Esophagus muscularis mucosa (tissue), 4 donors: ENCODE measurements at places on chromosomes 3 and 15. TPM values are rescaled to one million over a fixed set of nuclear protein-coding genes. Genes with fewer than 3 reads are reported as not detected.

- H3K27ac ChIP-seq, result no peak overlapping the region
- peaks cover 35% of the 10 kb centered on the region for H3K36me3 ChIP-seq
- H3K4me3 ChIP-seq, result no peak overlapping the region
- no peaks in the 10 kb centered on the region for H3K27me3 ChIP-seq
- DNase-seq, result no peak
Measured at GRCh38 chr15:73305331-73306211, 63.2 kb downstream of the HCN4 start.

GRCh38 chr3:51729042-51729633, 22.3 kb downstream of the GRM2 start:
- H3K4me1 ChIP-seq, result no peaks in the 10 kb centered on the region
- no peak overlapping the region for H3K4me3 ChIP-seq
- no peaks in the 10 kb centered on the region for H3K36me3 ChIP-seq
- no peak overlapping the region for H3K27ac ChIP-seq
- DNase-seq, result no peak

CCR8 gene
- not detected for total RNA-seq

GRCh38 chr15:49286649-49287404, 116.8 kb downstream of the GALK2 start:
- H3K4me1 ChIP-seq, result no peaks in the 10 kb centered on the region
- H3K27me3 ChIP-seq, result no peaks in the 10 kb centered on the region
- H3K27ac ChIP-seq, result no peak overlapping the region
- no peak for DNase-seq
- no peak overlapping the region for H3K4me3 ChIP-seq
- H3K36me3 ChIP-seq, result peaks cover 21% of the 10 kb centered on the region

OCA2 gene
- 0.26 TPM for total RNA-seq

DNA sequence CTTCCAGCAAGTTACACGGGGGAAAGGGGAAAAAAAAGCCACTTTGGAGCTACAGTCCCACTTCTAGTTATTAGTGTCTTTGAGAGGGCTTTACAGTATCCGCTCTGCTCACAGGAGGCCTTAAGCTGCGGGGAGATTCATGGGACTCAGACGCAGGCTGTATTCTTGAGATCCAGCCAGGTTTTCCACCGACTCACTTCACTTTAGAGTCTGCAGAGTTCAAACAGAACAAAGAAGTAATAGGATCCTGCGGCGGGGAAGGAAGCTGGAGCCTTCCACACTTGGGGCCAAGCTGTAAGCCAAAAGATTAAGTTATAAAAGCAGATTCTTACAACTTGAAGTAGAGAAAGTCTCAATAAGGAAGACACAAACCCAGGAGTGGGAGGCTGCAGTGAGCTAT, 60.2 kb upstream of the FAM174B start:
- no peaks in the 10 kb centered on the region for H3K36me3 ChIP-seq
- peaks cover 18% of the 10 kb centered on the region for H3K4me1 ChIP-seq
- no peaks in the 10 kb centered on the region for H3K27me3 ChIP-seq
- no peak overlapping the region for H3K4me3 ChIP-seq
- no peak for DNase-seq
